Activated B cell treated with CpG ODN at 0.5 μM for 24 hours (primary cell): ENCODE measurements at places on chromosomes 4 and X.

GRCh38 chr4:184201179-184201578 is 16.5 kb downstream of the ENPP6 start:
- H3K27me3 ChIP-seq: peaks cover 23% of the 10 kb centered on the region
- no peak overlapping the region for H3K27ac ChIP-seq
- H3K4me1 ChIP-seq: no peaks in the 10 kb centered on the region
- no peak overlapping the region for H3K4me3 ChIP-seq

GRCh38 chr4:68732653-68733466 is 62.4 kb upstream of the UGT2B15 start:
- no peak overlapping the region for H3K27ac ChIP-seq
- H3K27me3 ChIP-seq: no peaks in the 10 kb centered on the region
- no peak for DNase-seq
- H3K4me1 ChIP-seq: no peaks in the 10 kb centered on the region
- H3K4me3 ChIP-seq: no peak overlapping the region
- no peaks in the 10 kb centered on the region for H3K36me3 ChIP-seq

DNA sequence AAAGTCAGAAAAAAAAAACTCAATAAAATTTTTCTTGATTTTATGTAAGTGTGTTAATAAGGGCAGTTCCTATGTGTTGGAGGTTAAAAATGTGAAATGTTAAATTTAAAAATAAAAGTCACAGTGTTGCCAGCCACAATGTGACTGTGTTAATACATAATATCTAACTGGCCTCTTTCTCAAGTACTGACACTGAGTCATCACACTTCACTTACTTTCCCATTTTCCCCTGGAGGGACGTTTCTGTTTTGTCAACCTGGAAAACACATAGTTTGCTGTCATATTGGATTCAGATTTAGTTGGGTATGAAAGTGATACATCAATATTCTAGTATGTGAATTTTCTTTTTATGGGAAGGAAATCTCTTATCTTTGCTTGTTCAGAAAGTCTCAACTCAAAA is 46.4 kb downstream of the ARHGEF38 start:
- H3K4me1 ChIP-seq: peaks cover 5% of the 10 kb centered on the region
- no peak overlapping the region for H3K27ac ChIP-seq
- DNase-seq: no peak
- H3K36me3 ChIP-seq: no peaks in the 10 kb centered on the region

GRCh38 chrX:107485013-107485412 is 35.6 kb downstream of the FRMPD3 start:
- H3K36me3 ChIP-seq: no peaks in the 10 kb centered on the region
- no peak overlapping the region for H3K27ac ChIP-seq
- no peaks in the 10 kb centered on the region for H3K4me1 ChIP-seq
- H3K27me3 ChIP-seq: no peaks in the 10 kb centered on the region

GRCh38 chr4:138050601-138051000 is 191.5 kb downstream of the SLC7A11 start:
- no peaks in the 10 kb centered on the region for H3K4me1 ChIP-seq
- H3K27ac ChIP-seq: no peak overlapping the region
- no peaks in the 10 kb centered on the region for H3K36me3 ChIP-seq
- no peak overlapping the region for H3K4me3 ChIP-seq
- peaks cover 3% of the 10 kb centered on the region for H3K27me3 ChIP-seq

DNA sequence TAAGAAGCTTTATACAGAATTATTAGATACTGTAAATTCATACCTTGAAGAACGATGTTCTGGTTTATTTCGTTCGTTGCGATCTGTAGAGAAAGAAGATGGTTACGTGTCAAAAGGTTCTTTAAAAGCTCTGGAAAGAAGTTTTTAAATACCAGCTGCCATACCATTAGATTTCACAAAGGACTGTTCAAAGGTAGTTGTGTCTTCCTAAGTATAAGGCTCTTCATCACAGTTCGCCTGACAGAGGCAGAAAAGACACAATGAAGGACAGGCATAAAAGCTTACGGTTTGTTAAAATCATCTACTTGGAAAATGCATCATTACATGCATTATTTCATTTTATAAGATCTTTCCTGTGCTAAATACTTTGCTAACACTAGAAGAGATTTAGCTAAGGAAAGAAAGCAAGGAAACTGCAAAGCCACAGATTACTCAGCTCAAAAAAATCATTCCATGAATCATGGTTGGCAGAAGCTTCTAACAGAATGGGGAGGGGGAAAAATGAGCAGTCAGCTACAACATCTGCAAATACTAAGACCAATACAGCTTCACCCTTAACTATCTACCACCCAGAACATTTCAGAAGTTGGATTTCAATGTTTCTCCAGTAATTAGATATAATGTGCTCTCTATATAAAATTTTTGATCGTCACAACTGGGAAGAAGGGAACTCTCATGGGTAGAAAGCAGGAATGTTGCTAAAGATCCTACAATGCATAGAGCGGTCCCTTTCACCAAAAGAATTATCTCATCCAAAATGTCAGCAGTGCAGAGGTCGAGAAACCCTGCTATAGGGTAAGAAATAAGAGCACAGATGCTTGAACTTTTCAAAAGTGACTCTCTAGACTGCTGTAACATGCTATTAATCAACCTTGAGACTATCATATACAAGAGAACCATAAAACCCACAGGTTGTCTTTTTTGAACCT is 50.7 kb upstream of the PRSS48 start:
- peaks cover 7% of the 10 kb centered on the region for H3K27me3 ChIP-seq
- DNase-seq: no peak
- no peak overlapping the region for H3K27ac ChIP-seq
- H3K4me1 ChIP-seq: no peaks in the 10 kb centered on the region
- no peak overlapping the region for H3K4me3 ChIP-seq
